Stimulated activated CD4-positive, alpha-beta T cell treated with anti-CD3 and anti-CD28 coated beads, Interleukin-2, amount 100 ng/mL, for 24 hours (primary cell): ENCODE measurements at places on chromosomes 5 and 9.

- no peak for DNase-seq
Observed at GRCh38 chr9:97711223-97711626, 14.1 kb upstream of the XPA start.

- DNase-seq = no peak
Observed at GRCh38 chr9:134502809-134503211, 138.8 kb upstream of the COL5A1 start.

DNA sequence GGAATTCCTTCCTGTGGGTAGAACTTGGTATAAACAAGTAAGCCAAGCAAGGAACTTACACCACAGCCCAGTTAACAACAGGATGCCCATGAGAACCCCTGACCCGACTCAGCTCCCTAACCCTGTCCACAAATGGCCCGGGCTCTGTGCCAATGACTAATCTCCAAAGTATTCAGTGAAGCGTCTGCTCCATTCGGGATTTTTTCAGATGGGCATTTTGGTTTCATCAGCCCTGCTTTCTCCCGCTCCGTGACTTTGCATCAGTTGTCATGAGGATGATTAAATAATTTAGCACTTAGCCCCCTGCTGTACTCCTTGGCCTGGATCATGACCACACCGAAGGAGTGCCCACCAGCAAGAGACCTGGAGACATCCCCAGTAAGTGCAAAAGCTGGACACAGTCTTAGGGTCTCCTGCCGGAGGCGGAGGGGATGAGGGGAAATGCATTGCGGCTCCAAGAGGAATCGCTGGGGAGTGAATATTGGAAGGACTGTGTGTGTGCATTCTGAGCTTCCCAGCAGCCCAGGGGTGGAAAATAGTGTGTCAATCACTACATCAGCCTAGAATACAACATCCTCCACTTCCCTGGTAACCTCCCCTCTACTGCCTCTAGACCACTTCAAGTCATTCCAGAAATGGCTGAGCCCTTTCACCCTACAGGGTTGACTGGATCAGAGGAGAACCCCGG lies 41.4 kb upstream of the DNAH5 start:
- DNase-seq = no peak

DNA sequence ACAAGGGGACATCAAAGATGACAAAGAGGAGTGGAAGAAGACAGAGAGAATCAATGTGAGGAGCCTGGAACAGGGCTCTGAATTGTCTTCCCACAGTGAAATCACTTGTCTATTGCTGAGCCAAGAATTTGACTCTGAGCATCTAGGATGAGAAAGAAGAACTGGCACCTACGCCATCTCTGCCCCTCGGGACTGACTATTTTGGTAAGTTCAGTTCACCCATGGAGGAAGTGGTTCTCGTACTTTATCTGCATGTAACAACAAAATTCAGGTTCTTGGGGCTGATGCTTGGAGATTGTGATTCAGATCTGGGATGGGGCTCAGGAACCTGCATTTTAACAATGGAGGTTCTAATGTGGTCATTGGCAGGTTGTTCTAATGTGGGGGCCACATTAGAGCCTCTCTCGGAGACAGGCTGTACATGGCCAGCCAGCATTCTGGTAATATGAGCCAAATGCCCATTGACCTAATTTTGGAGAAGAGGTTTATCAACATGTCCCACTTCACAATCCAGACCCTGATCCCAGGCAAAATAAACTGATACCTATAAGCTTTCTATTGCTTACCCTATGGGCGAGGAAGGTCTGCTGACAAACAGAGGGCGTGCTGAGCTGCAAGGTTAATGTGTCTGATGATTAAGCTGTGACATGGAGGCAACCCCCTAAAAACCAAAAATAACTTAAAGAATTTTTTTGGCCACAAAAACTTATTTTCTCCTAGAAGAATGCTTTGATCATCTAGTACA lies 2.7 kb upstream of the IL12B start:
- DNase-seq = no peak

DNA sequence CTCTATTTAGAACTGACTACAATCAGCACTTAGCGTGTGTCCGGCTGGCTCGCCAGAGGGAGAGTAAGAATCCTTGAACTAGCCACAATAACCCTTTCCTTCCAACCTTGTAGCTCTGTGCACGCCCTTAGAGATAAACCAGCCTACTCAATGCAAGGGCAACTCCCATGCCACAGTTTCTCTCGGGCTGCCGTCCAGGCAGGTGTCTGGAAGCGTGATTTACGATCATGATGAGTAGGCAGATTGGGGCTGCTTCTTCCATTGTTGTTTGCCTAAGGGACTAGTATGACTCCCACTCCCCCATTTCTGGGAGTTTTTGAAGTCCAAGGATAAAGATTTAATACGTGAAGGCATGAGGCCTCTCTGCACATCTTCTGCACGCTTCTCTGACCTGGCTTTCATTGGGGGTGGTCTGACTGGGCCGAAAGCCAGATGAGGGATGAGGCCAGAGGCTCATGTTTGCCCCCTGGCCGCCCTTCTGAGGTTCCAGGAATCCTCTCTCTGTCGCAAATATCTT lies 134.0 kb upstream of the MYO10 start:
- DNase-seq = no peak

GRCh38 chr5:31901807-31902530 lies 263.0 kb downstream of the PDZD2 start:
- no peak for DNase-seq

DNA sequence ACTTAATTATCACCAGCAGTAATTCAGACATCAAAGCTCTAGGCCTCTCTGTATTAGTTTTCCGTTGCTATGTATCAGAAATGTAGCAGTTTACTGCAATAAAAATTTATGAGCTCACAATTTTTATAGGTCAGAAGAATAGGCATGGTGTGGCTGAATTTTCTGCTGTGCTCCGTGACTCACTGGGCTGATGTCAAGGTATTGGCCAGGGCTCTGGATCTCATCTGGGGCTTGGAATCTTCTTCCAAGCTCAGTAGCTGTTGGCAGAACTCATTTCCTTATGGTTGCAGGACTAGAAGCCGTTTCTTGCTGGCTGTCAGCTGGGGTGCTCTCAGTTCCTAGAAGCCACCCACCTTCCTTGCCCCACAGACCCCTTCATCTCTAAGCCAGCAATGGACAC lies 66.3 kb downstream of the PSAT1 start:
- DNase-seq = no peak

DNA sequence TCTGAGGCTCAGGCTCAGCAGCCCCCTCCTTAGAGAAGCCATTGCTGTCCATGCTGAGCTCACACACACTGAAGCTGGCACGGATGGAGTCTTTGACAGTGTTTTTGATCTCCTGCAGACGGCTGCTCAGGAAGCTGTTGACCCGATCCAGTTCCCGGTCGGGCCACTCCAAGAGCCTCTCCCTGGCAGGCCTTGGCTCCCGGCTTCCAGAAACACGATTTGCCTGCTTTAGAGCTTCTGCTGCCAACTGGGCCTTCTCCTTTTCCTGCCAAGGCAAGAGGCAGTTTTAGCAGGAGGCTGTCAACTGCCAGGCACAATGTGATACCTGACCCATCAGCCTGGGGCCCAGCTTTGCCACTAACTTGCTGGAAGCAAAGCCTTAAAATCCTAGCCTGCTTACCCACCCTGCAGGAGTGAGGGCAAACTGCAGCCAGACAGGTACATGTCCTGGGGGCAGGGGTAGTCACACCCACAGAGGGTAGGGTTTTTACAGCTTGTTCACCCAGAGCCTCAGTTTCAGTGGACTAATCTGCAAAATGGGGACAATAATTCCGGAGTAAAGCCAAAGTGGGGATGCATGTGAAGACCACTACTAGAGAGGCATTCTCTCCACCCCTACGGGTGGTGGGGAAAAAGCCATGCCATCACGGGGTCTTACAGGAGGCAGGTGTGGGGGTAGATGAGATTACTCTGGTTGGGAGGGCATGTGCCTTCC lies 8.3 kb upstream of the DDX41 start:
- DNase-seq = no peak

DNA sequence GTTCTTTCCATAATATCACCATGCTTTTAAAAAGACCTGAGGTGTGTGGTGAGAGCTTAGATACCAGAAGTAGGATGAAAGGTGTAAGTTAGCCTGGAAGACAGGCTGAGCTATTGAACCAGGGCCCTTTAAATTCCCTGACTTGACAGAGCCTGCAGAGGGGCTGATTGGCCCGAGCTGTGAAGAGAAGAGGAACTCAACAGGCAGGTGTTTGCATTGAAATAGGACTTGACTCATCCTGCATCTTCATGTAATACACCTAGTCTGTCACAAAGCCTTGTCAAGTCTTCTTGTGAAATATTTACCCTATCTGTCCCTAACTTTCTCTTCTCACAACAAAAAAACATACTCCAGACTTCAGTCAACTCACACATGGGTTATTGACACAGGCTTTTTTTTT lies 16.6 kb upstream of the ANP32B start:
- no peak for DNase-seq

DNA sequence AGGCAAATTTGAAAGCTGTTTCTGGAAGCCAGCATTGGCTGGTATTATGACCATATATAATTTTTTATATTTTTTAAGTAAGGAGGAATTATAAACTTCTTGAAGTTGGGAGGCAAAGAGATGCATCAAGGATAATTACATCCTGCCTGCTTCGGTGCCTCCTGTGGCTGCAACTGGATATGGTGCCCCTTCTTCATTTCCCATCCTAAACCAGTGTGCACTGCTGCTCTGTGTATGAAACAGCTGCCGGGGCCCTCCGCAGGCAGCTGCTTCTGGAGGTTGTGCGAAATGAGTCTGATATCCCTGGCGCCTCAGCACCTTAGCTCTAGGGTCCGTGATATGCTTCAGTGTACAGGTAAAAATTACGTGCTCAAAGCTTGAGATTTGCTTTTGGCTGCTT lies 304.2 kb downstream of the ENC1 start:
- DNase-seq = no peak

DNA sequence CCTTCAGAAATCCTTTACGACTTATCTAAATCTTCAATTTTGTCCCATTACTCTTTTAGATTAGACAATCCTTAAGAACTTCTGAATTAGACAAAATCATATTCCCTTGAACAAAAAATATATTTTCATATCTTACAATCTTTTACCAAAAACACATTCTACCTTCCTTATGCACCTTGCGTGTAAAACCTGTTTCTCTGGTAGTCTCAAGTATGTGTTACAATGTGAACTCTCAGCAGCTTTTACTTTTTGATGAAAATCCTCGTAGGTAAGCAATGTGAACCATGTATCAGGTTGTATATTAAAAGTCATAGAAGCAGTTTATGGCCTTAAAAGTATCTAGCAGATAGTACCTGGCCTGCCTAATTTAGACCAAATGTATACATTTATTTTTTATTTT lies 12.7 kb downstream of the GMCL2 start:
- no peak for DNase-seq

DNA sequence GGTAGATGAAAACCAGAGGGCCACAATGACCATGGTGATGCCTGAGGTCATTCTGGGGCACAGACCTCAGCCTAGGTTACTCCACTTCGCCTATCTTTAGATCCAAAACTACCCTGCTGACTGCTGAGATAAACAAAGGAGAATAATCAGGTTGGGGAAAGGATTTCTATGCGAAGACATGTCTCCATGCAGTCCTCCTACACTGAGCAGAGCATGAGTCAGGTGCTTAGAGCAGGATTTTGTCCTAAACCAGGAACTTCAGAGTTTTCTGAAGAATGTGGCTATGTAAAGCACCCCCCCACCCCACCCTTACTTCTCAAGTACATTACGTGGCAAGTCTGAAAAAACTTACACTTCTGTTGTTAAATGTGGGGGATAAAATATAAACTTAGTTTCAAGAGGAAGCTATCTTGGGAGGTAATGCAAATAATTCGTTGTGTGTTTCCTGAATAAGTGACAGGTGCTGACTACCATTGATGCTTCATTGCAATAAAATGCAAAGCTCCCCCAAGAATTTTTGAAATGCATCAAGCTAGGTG lies 19.4 kb downstream of the PDCD1LG2 start:
- DNase-seq = no peak
